Transverse colon (tissue), 4 donors: ENCODE measurements at places on chromosomes 2 and 18.

- H3K27me3 ChIP-seq: no peaks in the 10 kb centered on the region
- no peak overlapping the region for H3K4me3 ChIP-seq
- H3K4me1 ChIP-seq: no peaks in the 10 kb centered on the region
- no peak for DNase-seq
- H3K27ac ChIP-seq: no peak overlapping the region
These were observed 118.3 kb upstream of the NETO1 start for GRCh38 chr18:72986103-72986502.

GRCh38 chr2:128280901-128281321 lies 37.8 kb downstream of the HS6ST1 start:
- H3K27ac ChIP-seq: no peak overlapping the region
- peaks cover 29% of the 10 kb centered on the region for H3K4me1 ChIP-seq
- H3K4me3 ChIP-seq: no peak overlapping the region

GRCh38 chr2:28406276-28407096 lies 13.8 kb downstream of the FOSL2 start:
- peak; percentile 62 for DNase-seq
- peak overlapping the region; percentile 34 for H3K27ac ChIP-seq
- no peaks in the 10 kb centered on the region for H3K27me3 ChIP-seq
- peaks cover 29% of the 10 kb centered on the region for H3K4me1 ChIP-seq
- no peaks in the 10 kb centered on the region for H3K36me3 ChIP-seq
- no peak overlapping the region for H3K4me3 ChIP-seq

GRCh38 chr2:227515742-227516141 lies 43.8 kb downstream of the AGFG1 start:
- no peaks in the 10 kb centered on the region for H3K36me3 ChIP-seq
- H3K27ac ChIP-seq: no peak overlapping the region
- no peak for DNase-seq
- H3K4me1 ChIP-seq: peaks cover 29% of the 10 kb centered on the region

- no peaks in the 10 kb centered on the region for H3K36me3 ChIP-seq
- no peaks in the 10 kb centered on the region for H3K4me1 ChIP-seq
- H3K27me3 ChIP-seq: no peaks in the 10 kb centered on the region
- H3K4me3 ChIP-seq: no peak overlapping the region
- no peak overlapping the region for H3K27ac ChIP-seq
These were observed 27.8 kb downstream of the ARHGAP15 start for GRCh38 chr2:143157001-143157400.

DNA sequence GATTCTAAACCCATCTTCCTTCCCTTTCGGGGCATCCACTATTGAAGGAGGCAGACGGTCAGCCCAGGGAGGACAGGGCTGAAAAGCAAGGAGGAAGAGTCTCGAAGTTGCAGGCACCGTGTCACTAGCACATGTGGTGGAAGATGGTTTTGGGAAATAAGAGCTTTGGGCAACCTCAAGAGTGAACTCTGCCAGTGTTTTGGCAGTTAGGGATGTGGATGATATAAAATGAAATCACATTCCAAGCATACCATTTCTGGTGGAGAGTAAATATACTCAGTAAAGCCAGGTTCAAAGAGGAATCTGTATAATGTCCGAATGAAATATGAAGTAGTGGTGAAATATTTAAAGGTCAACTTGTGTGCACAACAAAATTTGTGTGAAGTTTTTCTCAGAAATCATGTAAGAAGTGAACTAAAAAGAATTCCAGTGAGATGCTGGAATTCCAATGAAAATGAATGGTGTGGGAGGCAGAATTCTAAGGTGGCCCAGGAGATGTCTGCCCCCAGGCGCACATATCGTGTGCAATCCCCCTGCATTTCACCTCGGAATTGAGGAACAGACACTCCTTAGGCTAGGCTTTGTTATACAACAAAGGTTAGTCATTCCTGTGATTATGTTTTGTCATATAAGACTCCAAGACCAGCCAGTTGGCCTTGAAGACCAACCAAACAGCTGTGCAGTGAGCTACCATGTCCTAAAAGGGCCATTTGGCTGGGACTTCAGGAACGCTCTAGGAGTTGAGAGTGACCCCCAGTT lies 147.1 kb downstream of the SH3BP4 start:
- no peak for DNase-seq
- no peaks in the 10 kb centered on the region for H3K4me1 ChIP-seq
- H3K27ac ChIP-seq: no peak overlapping the region
- H3K36me3 ChIP-seq: no peaks in the 10 kb centered on the region
- H3K27me3 ChIP-seq: peaks cover 7% of the 10 kb centered on the region

DNA sequence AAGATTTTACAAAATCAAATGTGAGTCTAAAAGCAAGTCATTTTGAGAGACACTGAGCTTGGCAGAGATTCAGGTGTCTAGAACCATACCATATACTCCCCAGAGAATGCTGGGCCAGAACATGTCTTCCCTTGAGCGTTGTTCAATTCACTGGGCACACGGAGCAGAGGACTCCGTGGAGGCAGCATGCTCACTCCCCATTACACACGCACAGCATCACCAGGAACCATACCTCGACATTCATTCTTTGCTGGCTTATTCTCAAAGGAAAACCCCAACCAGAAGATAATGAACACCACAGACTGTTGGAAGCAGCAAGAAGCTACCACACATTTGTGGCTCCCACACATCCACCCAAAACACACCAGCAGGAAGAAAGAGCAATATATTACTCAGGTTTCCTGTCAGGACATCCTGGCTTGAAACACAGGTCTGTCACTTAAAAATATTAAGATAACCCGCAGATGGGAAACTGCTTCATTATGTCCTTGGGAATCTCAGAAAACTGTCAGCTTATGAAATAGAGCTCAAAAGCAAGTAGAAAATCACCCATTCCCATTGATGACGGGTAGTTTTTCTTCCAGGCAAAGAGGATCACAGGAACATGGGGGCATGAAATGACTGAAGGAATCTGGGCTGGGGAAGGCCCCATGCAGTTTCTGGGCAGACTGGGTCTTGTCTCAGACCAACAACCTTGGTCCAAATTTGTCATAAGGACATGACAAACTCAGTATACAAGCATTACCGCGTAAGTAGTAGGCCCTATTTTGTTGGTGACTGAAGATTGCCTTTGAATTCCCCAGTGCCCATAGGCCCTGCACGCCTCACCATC lies 46.4 kb downstream of the PCBP1 start:
- H3K4me1 ChIP-seq: peaks cover 29% of the 10 kb centered on the region
- H3K27me3 ChIP-seq: no peaks in the 10 kb centered on the region
- peak overlapping the region; percentile 91 for H3K27ac ChIP-seq
- no peak overlapping the region for H3K4me3 ChIP-seq
- no peaks in the 10 kb centered on the region for H3K36me3 ChIP-seq
- no peak for DNase-seq

DNA sequence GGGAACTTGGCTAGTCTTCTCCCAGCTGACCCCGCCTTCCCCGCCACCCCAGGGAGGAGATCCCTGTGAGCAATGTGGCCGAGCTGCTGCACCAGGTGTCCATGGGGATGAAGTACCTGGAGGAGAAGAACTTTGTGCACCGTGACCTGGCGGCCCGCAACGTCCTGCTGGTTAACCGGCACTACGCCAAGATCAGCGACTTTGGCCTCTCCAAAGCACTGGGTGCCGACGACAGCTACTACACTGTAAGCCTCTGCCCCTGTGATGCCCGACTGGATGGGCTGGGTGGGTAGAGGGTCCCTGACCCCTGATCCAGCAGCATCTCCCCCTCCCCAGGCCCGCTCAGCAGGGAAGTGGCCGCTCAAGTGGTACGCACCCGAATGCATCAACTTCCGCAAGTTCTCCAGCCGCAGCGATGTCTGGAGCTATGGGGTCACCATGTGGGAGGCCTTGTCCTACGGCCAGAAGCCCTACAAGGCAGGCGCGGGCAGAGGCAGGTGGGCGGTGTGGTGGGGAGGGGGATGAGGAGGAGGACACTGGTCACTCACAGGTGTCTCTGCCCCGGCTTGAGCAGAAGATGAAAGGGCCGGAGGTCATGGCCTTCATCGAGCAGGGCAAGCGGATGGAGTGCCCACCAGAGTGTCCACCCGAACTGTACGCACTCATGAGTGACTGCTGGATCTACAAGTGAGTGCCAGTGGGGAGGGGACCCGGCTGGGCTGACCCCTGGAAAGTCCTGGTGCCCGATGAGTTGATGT lies 24.2 kb downstream of the ZAP70 start:
- no peak for DNase-seq
- no peaks in the 10 kb centered on the region for H3K36me3 ChIP-seq
- no peak overlapping the region for H3K4me3 ChIP-seq
- no peaks in the 10 kb centered on the region for H3K4me1 ChIP-seq
